ENCODE measurements at places on chromosomes 3 and 15. TPM values are rescaled to one million over a fixed set of nuclear protein-coding genes. Genes with fewer than 3 reads are reported as not detected.

DNA sequence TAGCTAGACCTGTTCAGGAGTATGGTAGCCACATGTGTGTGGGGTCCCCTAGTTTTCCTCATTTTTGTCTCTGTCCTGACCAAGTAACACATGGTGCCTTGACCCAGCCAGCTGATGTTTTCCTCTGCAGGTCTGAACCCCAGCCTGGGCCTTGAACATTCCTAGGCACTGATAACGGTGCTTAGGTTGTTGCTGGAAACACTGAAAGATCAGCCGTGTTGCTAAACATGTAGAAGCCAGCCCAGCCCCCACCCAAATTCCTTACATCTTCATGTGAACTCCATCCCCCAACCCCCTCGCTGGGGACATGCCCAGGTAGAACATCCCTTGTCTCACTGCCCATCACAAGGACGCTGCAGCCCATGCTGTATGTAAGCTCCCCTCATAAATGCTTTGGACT, 18.7 kb downstream of the RTP3 start:
- H3K27me3 ChIP-seq, result no peaks in the 10 kb centered on the region
- no peak overlapping the region for H3K4me3 ChIP-seq
- no peak for DNase-seq
- H3K27ac ChIP-seq, result no peak overlapping the region
- no peaks in the 10 kb centered on the region for H3K36me3 ChIP-seq

DNA sequence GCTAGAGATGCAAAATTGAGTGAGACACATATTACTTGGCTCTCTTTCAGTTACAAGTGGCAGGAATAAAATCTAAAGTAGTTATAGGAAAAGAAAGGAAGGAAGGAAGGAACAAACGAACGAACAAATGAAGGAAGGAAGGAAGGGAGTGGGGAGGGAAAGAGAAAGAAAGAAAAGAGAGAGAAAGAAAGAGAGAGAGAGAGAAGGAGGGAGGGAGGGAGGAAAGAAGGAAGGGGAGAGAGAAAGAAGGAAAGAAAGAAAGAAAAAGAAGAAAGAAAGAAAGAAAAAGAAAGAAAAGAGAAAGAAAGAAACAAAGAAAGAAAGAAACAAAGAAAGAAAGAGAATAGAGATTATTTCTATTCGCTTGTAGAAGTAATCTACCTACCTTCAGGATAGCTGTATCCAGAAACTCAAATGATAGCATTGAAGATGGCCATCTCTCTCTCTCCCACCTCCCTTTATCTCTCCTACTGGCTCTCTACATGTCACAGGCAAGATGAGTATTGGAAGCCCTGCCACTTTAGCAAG, 229.7 kb upstream of the TLE3 start:
- no peak for DNase-seq
- H3K27me3 ChIP-seq, result no peaks in the 10 kb centered on the region
- no peak overlapping the region for H3K27ac ChIP-seq
- no peaks in the 10 kb centered on the region for H3K4me1 ChIP-seq

DNA sequence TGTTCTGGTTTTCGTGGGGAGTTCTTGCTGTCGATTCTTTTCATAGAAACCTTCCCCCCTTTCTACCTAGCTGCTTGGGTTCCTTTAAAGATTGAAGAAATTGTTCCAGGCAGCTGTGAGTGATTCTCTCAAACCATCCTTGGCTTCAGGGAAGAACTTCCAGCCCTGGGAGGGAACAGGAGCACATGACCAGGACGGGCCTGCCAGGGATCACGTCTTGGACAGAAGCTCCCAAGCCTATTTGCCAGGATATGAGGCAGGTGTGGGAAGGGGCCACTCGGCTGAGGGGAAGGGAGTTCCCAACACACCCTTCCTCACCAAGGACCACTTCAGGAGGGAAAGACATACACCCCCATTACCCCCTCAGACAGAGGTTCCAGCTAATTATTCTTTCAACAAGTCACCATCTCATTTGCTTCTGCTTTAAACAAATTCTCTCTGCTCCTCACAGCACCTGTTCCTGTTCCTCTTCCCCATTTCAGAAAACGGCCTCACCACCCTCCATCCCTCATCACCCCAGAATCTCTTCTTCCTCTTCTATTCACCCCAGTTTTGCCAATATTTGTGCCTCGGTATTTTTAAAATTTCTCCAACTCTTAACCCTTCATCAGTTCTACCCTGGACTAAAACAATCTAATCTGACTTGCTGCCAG, 62.5 kb downstream of the WHAMM start:
- H3K4me3 ChIP-seq, result no peak overlapping the region
- H3K27me3 ChIP-seq, result no peaks in the 10 kb centered on the region
- DNase-seq, result no peak
- H3K4me1 ChIP-seq, result peaks cover 6% of the 10 kb centered on the region
- H3K27ac ChIP-seq, result no peak overlapping the region

- peaks cover 20% of the 10 kb centered on the region for H3K27me3 ChIP-seq
- no peak for DNase-seq
- no peaks in the 10 kb centered on the region for H3K36me3 ChIP-seq
- H3K4me3 ChIP-seq, result no peak overlapping the region
Observed at GRCh38 chr15:82643992-82644391, 3.2 kb downstream of the CPEB1 start.

The ISLR gene
- 10.5 TPM for total RNA-seq

GRCh38 chr3:25903371-25904129, 113.7 kb downstream of the OXSM start:
- H3K27ac ChIP-seq, result no peak overlapping the region
- H3K36me3 ChIP-seq, result no peaks in the 10 kb centered on the region
- no peaks in the 10 kb centered on the region for H3K4me1 ChIP-seq
- DNase-seq, result no peak
- no peak overlapping the region for H3K4me3 ChIP-seq
- no peaks in the 10 kb centered on the region for H3K27me3 ChIP-seq

DNA sequence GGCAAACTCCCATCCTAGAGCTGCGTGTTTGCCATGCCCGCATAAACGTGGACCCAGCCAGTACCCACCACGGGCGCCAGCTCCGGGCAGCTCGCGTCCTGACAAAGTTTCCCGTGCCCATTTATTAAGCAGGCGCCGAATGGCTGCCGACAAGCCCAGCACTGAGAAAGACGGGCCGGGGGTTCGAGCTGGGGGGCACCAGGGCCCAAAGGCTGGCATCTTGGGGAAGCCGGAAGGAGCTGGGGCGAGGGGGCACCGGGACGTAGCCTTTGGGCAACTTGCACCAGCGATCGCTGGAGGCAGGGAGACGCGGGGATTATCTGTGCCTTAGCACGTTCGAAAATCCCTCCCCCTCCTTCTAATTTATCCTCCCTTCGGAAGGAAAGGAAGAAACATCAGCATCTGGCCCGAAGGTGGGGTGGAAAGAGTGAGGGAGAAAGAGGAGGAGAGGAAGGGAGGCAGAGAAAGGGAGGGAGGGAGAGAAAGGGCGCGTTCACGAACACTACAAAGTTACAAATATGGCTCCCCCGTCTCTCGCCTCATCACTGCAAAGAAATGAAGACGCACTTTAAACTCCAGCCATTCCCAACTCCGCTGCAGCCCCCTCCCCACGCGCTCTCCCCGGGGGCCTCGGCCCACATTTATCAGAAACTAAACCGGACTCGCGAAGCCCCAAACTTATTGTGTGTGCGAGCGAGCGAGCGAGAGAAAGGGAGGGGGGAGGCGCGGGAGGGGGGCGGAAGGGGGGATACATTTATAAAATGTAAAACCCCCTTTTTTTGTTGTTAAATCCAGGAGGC, 1.0 kb downstream of the ANP32A start:
- no peaks in the 10 kb centered on the region for H3K27me3 ChIP-seq
- peak overlapping the region; percentile 86 for H3K4me3 ChIP-seq
- peak; percentile 44 for DNase-seq
- no peaks in the 10 kb centered on the region for H3K36me3 ChIP-seq

The PRR20G gene
- total RNA-seq, result not detected

- no peaks in the 10 kb centered on the region for H3K4me1 ChIP-seq
- no peak overlapping the region for H3K4me3 ChIP-seq
- H3K36me3 ChIP-seq, result no peaks in the 10 kb centered on the region
- H3K27me3 ChIP-seq, result no peaks in the 10 kb centered on the region
- DNase-seq, result no peak
Observed at GRCh38 chr3:148757238-148758215, 59.8 kb downstream of the AGTR1 start.

DNA sequence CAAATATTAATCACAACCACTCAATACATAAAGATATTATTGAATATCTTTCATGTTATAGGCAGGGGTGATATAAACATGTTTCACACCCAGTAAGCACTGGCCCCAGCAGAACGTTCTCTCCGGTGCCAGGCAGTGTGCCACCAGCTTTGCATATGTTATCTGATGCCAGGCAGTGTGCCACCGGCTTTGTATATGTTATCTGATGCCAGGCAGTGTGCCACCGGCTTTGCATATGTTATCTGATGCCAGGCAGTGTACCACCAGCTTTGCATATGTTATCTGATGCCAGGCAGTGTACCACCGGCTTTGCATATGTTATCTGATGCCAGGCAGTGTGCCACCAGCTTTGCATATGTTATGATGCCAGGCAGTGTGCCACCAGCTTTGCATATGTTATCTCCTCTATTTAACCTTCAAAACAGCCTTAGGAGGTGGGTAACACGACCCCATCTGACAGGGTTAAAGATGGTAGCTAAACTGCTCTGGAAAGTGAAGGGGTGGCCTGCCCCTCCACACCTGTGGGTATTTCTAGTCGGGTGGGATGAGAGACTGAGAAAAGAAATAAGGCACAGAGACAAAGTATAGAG, 6.9 kb downstream of the MUC20 start:
- H3K27ac ChIP-seq, result no peak overlapping the region
- H3K36me3 ChIP-seq, result no peaks in the 10 kb centered on the region
- H3K4me1 ChIP-seq, result no peaks in the 10 kb centered on the region

DNA sequence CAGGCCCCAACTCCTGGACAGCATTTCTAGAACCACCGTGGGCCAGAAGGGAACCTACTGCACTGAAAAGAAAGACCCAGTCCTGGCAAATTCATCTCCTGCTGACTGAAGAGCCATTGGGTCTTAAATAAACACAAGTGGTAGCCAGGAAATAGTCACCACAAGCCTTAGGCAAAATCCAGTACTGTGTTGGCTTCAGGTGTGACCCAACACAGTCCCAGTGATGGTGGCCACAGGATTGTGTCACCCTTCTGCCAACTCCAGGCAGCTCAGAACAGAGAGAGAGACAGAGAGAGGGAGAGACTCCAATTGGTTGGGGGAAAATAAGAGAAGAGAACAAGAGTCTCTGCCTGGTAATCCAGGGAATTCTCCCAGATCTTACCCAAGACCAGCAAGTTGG, 23.1 kb downstream of the NEDD4 start:
- H3K27me3 ChIP-seq, result no peaks in the 10 kb centered on the region
- no peaks in the 10 kb centered on the region for H3K36me3 ChIP-seq
- H3K4me1 ChIP-seq, result no peaks in the 10 kb centered on the region

GRCh38 chr3:71601811-71602210, 18.3 kb upstream of the FOXP1 start:
- no peaks in the 10 kb centered on the region for H3K27me3 ChIP-seq
- H3K4me3 ChIP-seq, result no peak overlapping the region
- no peaks in the 10 kb centered on the region for H3K36me3 ChIP-seq
- H3K27ac ChIP-seq, result no peak overlapping the region

DNA sequence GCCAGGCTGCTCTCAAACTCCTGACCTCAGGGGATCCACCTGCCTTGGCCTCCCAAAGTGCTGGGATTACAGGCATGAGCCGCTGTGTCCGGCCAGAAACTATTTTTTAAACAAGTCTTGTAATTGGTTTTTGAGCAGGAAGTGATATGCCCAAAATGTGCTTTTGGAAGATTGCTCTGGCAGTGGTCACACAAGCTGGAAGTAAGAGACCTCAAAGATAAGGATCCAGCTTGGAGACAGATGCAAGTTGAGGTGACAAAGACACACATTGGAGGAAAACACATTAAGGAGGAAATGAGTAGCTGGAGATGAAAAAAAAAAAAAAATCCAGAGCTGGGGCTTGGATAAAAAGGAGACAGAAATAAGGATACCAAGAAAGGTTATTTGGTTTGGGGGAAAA, 6.3 kb downstream of the TM4SF18 start:
- no peaks in the 10 kb centered on the region for H3K27me3 ChIP-seq
- H3K36me3 ChIP-seq, result no peaks in the 10 kb centered on the region
- H3K27ac ChIP-seq, result no peak overlapping the region
- H3K4me1 ChIP-seq, result no peaks in the 10 kb centered on the region

The LRRC2 gene
- 160 TPM for total RNA-seq

DNA sequence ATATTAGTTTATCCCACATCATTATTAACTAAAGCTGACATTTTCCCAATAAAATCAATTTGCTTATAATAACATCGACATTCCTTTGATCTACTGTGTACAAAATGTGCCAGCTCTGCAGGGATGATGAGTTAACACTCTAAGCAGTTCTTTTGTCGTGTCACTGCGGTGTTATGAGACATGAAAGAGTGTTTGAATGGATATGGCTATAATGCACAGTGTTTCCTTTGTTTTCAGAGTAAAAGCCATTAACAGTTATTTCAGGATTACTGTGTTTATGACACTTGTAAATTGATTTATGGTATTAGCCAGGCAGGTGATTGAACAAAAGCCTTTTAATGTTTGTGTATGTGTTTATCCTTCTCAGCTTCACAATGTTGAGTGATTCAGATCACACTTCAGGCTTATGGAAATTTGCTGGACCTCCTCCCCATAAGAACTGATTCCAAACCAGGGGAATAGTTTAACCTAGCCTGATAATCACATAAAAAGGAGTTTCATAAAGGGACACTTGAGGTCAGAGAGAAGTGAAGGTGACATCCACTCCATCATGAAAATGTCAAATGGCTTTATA, 115.7 kb downstream of the CHL1 start:
- no peak overlapping the region for H3K4me3 ChIP-seq
- H3K27ac ChIP-seq, result no peak overlapping the region
- H3K36me3 ChIP-seq, result no peaks in the 10 kb centered on the region

The C2CD4B gene
- total RNA-seq, result 3.2 TPM

The MYZAP gene
- 2.6 TPM for total RNA-seq

GRCh38 chr3:127715532-127715931, 42.8 kb downstream of the ABTB1 start:
- peaks cover 15% of the 10 kb centered on the region for H3K4me1 ChIP-seq
- peaks cover 30% of the 10 kb centered on the region for H3K36me3 ChIP-seq
- H3K27ac ChIP-seq, result peak overlapping the region; percentile 31
- H3K27me3 ChIP-seq, result no peaks in the 10 kb centered on the region
- H3K4me3 ChIP-seq, result no peak overlapping the region

GRCh38 chr3:184873141-184873540, 61.2 kb downstream of the VPS8 start:
- no peaks in the 10 kb centered on the region for H3K27me3 ChIP-seq
- no peak for DNase-seq
- peaks cover 3% of the 10 kb centered on the region for H3K4me1 ChIP-seq
- H3K4me3 ChIP-seq, result no peak overlapping the region
- no peak overlapping the region for H3K27ac ChIP-seq

The NEK10 gene
- total RNA-seq, result 7.4 TPM

- no peak overlapping the region for H3K4me3 ChIP-seq
- H3K27me3 ChIP-seq, result no peaks in the 10 kb centered on the region
- H3K4me1 ChIP-seq, result peaks cover 2% of the 10 kb centered on the region
Observed at GRCh38 chr3:51378065-51378464, 7.0 kb upstream of the MANF start.

The REC114 gene
- not detected for total RNA-seq

The CDAN1 gene
- 5.2 TPM for total RNA-seq

The CDHR4 gene
- total RNA-seq, result not detected

- H3K36me3 ChIP-seq, result no peaks in the 10 kb centered on the region
- no peaks in the 10 kb centered on the region for H3K27me3 ChIP-seq
- H3K4me3 ChIP-seq, result peak overlapping the region; percentile 45
Observed at GRCh38 chr3:157129803-157130466, 30.0 kb downstream of the CCNL1 start.

The TMEM158 gene
- total RNA-seq, result 1.6 TPM

The HYAL1 gene
- total RNA-seq, result 20.8 TPM

Data from psoas muscle (tissue), 8 donors.